ENCODE measurements at places on chromosomes 2 and 18.
A peak's percentile ranks its signal among the peaks of the same experiment; 100 is the strongest.

DNA sequence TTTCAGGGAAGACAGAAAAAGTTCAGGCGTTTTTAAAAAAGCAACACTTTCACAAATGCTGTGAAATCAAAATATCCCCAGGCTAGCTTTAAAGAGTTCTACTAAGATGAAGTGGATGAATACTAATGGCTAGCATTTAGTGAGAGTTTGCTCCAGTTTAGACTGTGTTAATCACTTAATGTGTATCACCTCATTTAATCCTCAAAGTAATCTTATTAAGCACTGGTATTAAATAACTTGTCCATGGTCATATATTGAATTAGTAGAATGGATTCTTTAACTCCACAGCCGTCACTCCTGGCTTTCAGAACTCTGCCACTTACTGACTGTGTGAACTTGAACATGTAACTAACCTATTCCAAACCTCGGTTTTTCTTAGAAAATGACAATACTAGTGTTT is 66.0 kb downstream of the CABYR start:
- DNase-seq: no peak

GRCh38 chr18:12301263-12302005 is 6.6 kb upstream of the TUBB6 start:
- DNase-seq: no peak

DNA sequence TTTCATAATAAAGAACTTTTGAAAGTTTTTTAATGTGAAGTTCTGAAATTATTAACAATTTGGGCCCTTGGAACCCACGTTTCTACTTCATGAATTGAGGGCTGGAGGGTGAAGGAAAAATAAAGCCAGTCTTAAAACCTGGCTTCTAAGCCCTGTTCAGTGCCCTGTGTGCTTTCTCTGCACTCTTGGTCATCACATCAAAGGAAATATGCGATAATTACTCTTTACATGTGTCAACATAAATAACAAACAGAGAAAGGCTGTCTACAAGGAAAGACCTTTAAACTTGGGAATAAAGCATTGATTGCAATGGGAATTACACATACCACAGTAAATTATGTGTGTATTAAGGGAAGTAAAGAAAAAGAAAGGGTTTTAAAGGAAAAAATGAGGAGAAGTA is 150.7 kb upstream of the KLF7 start:
- no peak for DNase-seq

- no peak for DNase-seq
These were observed 6.8 kb downstream of the PECR start for GRCh38 chr2:216074794-216075193.

DNA sequence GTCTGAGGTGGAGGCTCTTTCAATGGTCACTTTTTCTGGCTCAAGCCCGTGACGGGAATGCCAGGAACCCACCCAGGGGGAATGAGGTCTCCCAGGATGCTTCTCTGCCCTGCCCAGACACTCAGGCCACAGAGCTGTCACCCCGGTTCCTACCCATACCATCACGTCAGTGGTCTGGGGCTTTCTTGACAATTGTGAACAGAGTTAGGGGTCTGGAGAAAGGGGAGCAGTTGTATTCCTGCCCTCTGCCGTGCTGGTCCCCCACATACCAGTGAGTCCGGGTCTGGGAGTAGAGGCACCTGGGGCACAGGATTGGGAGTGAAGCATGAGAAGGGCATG is 97.2 kb downstream of the B3GNT2 start:
- DNase-seq: no peak

DNA sequence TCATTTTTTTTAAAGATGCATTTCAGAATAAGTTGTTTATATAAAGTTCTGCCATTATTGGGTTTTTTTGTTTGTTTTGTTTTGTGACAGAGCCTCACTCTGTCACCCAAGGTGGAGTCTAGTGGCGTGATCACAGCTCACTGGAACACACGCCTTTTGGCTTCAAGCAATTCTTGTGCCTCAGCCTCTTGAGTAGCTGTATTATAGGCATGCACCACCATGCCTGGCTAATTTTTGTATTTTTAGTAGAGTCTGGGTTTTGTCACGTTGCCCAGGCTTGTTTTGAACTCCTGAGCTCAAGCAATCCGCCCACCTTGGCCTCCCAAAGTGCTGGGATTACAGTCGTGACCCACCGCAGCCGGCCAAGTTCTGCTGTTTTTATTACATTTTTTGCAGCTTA is 72.3 kb downstream of the R3HDM1 start:
- DNase-seq: no peak

DNA sequence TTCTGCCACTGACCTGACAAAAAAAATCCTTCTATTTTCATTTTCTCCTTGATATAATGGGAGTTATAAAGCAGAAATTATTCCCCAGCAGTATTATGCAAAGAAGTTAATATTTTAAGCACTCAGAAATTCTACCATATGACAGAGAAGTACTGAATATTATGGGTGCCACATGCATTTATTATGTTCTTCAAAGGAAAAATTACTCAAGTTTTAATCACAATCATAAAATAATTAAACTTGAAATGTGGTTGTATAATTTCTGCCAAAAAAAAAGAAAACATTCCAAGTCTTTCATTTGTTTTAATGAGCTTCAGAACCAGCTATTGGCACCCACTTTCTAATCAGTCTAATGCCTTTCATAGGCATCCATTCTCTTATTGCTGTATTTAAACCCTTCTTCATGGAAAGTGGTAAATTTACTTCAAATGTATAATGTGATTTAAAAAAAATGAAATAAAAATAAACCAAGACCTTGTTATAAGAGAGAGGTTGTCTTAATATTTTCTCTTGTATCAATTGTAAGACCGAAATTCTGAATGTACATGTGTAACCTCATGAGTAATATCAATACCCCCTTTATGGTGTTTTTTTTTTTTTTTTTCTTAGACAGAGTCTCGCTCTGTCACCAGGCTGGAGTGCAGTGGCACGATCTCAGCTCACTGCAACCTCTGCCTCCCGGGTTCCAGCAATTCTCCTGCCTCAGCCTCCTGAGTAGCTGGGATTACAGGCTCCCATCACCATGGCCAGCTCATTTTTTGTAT is 302.3 kb downstream of the IRS1 start:
- DNase-seq: no peak

- no peak for DNase-seq
These were observed 179.0 kb downstream of the ASXL3 start for GRCh38 chr18:33757037-33757436.

GRCh38 chr2:131402320-131403039 is 38.5 kb upstream of the RAB6D start:
- no peak for DNase-seq

- DNase-seq: no peak
These were observed 51.4 kb downstream of the MREG start for GRCh38 chr2:215961981-215962380.

- no peak for DNase-seq
These were observed 227.5 kb downstream of the MTX2 start for GRCh38 chr2:176496761-176497160.

- DNase-seq: no peak
These were observed 9.1 kb downstream of the TWIST2 start for GRCh38 chr2:238856713-238857567.

DNA sequence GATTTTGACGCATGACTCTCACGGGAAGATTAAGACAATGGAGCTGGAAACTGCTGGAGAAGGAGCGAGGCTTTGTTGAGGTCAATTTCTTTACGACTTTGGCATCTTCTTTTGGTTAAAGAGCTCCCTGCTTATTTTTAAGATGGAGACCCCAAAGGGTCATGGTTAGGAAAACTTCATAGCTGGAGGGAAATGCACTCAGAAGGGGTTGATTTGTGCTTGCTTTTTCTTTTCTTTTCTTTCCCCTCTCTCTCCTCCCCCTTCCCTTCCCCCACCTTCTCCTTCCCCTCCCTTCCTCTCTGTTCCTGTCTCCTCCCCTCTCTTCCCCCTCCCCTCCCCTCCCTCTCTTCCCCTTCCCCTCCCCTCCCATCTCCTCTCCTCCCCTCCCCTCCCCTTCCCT is 79.0 kb downstream of the TNP1 start:
- DNase-seq: no peak

DNA sequence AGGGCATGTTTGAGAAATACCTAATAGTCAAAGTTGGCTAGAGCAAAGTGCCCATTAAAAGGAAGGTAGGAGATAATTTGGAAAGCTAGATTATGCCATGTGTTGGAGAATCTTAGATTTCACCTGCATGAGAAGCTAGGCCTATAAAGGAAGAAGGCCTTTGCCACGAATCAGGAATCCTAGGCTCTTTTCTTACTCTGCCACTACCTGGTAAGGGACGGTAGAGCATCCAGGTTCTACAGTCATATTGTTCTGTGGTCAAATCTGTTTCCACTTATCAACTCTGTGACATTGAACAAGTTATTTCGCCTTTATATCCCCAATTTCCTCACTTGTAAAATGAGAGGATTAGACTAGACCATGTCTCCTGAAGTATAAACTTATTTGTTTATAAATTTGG is 3.6 kb upstream of the KCNJ3 start:
- no peak for DNase-seq

DNA sequence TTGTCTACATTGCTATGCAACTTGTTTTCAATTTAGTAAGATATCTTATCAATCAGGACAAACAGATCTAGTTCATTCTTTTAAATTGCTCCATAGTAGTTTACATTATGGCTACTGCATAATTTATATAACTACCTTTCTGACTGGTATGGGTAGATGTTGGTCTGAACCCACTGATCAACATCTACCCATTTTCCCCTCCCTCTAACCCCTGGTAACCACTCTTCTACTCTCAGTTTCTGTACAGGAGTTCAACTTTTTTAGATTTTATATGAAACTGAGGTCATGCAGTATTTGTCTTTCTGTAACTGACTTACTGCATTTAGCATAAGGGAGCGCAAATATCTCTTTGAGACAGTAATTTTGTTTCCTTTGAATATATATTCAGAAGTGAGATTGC is 73.2 kb downstream of the ITSN2 start:
- no peak for DNase-seq

GRCh38 chr2:74278694-74279093 is 64.5 kb downstream of the SLC4A5 start:
- no peak for DNase-seq

DNA sequence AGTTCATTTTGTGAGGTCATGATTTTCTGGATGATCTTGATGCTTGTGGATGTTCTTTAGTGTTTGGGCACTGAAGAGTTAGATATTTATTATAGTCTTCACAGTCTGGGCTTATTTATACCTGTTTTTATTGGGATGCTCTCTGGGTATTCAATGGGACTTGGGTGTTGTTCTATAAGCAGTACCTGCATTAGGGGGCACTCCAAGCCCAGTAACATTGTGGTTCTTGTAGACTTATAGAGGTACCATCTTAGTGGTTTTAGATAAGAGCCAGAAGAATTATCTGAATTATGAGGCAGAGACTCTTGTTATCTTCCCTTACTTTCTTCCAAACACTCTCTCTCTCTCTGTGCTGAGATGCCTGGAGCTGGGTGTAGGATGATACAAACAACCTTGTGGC is 470.0 kb downstream of the PIK3C3 start:
- DNase-seq: no peak

GRCh38 chr2:191376981-191377629 is 131.9 kb downstream of the MYO1B start:
- no peak for DNase-seq

DNA sequence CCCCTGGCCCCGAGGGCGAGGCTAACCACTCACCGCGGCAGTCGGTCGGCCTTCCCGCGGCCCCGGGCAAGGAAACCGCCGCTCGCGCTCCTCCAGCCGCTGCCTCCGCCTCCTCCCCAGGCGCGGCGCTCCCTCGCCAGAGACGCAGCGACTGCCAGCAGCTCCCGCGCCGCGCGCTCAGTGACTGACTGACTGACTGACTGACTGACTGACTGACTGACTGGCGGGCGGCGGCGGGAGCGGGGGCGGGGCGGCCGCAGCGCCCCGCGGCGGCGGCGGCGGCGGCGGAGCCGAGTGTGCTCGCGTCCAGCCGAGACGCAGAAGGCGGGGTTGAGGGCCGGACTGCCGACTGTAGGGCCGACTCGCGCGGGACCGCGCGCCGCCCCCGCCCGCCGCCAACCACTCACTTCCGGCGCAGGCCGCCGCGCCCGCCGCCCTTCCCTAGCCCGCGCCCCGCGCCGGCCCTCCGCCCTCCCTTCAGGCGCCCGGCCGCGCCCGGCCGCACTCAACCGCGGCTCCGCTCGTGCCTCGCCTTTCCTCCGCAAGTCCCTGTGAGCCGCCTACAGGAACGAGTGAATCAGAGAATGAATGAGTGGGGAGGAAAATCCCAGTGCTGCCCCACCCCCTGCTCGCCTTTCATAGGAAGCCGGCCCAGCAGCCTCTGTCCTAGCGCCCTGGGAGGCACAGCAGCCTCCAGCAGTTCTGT is at the start of gene RAPH1:
RAPH1 (minus strand) TSS at position 224 of the 706 bp plus-strand sequence. CDS start 39,948 bp downstream, outside the sequence.
- peak; percentile 41 for DNase-seq

GRCh38 chr2:142796161-142796560 is 81.3 kb upstream of the KYNU start:
- no peak for DNase-seq

DNA sequence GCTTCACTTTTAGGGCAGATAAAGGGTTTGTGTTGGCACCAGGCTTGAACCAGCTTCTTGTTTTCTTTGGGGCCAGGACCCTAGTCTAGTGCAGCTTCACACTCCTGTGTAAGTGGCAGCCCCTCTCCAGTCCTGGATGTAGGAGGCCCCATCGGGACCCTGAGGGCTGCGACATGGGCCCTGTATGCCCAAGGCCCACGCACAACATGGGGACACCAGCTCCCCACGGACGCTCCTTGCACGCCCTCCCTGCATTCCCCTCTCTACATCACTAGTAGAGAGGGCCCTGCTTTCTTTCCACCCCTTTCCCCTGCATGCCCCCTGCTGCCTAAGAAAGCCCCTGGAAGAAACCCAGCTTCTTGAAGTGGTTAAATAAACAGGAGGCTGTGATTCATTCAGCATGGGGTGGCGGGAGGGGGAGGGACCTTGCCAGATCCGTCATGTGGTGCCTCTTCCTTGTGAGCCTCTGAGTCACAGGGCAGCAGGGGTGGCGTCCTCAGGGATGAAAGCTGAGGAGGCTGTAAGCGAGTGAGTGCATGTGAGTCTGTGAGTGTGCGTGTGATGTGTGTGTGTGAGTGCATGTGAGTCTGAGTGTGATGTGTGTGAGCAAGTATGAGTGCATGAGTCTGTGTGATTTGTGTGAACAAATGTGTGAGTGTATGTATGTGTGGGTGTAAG is 42.5 kb downstream of the COPS8 start:
- peak; percentile 64 for DNase-seq

DNA sequence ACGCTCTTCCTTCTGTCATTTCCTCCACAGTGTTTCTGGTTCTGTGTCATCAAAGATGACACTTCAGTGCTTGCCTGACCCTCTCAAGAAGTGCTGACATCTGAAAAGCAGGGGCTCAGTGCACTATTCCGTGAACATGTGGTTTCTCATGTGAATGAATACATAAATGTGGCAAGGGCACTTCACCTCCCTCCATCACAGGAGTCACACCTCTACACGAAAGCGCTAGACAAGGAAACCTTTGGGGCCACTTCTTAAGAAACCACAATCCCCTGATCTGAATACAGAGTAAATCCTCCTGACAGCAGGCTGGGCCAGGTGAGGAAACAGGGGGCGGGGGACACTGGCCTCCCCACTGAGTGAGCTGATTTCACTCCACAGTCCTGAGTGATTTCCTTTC is 145.8 kb upstream of the ACAA2 start:
- peak; percentile 3 for DNase-seq

GRCh38 chr2:55338268-55338667 is 69.2 kb upstream of the MTIF2 start:
- no peak for DNase-seq

- no peak for DNase-seq
These were observed 101.4 kb upstream of the RASGRP3 start for GRCh38 chr2:33375054-33375453.
